ENCODE measurements at places on chromosomes 13 and 19.

DNA sequence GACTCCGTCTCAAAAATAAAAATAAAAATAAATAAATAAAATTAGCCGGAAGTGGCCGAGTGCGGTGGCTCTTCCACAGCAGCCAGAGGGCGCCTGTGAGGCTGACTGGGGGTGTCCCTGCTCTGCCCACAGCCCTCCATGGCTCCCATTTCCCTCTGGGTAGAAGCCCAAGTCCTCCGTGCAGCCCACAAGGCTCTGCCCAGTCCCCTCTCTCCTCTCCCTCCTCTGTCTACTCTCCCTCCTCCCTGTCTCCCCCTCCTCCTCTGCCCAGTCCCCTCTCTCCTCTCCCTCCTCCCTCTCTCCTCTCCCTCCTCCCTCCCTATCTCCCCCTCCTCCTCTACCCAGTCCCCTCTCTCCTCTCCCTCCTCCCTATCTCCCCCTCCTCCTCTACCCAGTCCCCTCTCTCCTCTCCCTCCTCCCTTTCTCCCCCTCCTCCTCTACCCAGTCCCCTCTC lies 20.4 kb downstream of the MISP start:
- DNase-seq = peak; percentile 64

DNA sequence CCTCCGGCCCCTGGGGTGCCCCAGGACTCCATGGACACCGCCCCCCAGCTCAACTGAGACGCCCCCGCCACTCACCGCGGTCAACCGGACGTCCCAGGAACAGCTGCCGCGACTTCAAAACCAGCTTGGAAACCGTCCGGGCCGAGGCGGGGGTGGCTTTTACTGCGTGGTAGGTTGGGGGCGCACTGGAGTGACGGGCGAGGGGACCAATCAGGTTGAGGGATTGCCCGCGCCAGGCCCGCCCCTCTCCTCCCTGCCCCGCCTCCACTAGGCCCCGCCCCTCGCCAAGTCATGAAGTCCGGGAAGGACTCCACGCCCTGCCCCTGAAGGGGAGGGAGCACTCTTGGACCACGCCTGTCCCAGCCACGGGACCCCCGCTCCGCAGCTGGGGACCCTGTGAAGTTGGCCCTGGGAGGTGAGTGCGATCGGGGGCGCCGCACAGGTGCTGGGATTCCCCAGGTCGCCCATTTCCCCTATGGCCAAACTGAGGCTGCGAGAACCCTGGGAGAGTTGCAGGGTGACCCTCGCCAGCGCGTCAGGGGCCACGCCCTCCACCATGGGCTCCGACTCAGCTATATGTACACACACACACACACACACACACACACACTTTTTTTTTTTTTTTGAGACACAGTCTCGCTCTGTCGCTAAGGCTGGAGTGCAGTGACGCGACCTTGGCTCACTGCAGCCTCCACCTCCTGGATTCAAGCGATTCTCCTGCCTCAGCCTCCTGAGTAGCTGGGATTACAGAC lies at the start of gene PLIN3:
Gene PLIN3 (minus strand): TSS at position 134 of the 752 bp plus-strand sequence. CDS start 6,273 bp downstream, outside the sequence.
- peak; percentile 95 for DNase-seq

- DNase-seq = no peak
Measured at GRCh38 chr19:11145536-11145924, 10.1 kb downstream of the SPC24 start.

- peak; percentile 39 for DNase-seq
Measured at GRCh38 chr13:30300596-30300995, 6.8 kb downstream of the KATNAL1 start.

- DNase-seq = no peak
Measured at GRCh38 chr19:17877696-17878095, 6.0 kb downstream of the SLC5A5 start.

GRCh38 chr13:41648314-41648935 lies 191.1 kb downstream of the RGCC start:
- peak; percentile 13 for DNase-seq

GRCh38 chr13:30898070-30898469 lies 8.0 kb upstream of the MEDAG start:
- no peak for DNase-seq

- peak; percentile 82 for DNase-seq
Measured at GRCh38 chr19:36973021-36973843, 57.1 kb downstream of the ZNF568 start.

- DNase-seq = no peak
Measured at GRCh38 chr13:109644069-109644750, 142.2 kb downstream of the IRS2 start.

DNA sequence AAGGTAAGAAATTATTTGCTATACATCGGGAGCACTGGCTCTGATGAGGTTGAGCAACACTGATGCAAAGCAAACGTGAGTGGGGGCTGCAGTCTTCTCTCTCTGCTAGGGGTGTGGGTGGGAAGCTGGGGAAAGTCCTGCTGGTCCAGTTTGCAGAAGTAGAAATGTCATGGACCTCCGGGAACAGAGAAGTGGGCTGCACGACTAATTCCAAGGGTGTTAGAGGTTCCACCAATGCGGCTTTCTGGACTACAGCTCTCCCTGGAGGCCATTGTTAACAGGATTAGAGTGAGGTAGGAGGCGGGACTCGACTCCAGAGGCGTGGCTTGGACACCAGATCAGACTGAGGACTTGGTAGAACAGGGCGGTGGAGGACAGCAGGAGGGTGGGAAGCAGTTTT lies 5.7 kb upstream of the FBXO27 start:
- peak; percentile 49 for DNase-seq

GRCh38 chr19:1066748-1067340 lies at the start of gene ARHGAP45:
ARHGAP45 (plus strand) TSS chr19:1067167; CDS start chr19:1067406, 239 bp downstream.
- DNase-seq = no peak

DNA sequence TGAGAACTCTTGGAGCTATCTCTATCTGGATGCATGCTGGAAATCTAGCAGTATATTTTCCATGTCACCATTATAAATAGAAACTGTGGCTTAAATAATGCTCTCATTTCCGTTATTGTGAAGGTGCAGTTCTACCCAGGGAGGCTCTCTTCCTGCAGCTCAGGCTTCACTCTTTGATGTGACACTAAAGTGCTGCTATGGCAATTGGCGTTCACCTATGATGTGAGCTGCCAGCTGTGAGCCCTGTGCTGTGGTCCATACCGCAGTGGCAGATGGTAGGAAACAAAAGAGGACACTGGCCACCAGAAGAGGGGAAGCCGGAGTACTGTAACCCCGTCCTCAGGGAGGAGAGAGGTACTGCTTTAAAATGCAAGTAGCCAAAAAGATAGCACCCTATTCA lies 40.6 kb upstream of the ZNF681 start:
- DNase-seq = no peak

GRCh38 chr13:40101708-40102359 lies 446.4 kb downstream of the COG6 start:
- DNase-seq = no peak

DNA sequence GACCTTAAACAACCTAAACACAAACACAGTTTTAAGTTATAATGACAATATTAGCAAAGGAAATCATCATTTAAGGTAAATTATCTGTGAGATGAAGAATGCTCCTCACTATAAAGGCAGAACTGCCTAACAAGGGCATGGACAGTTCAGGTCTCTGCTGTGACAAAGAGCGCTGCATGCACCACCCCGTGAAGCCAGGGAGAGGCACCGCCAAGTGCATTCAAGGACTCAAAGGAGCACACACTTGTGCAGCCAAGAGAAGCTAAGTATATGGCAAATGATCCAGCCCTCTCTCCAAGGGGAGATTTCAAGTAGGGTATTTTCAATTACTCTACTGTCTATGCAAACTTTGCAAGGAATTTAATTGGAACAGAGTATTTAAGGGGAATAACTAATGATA lies 126.0 kb downstream of the RAP2A start:
- no peak for DNase-seq

- DNase-seq = peak; percentile 67
Measured at GRCh38 chr19:17757125-17757524, 5.8 kb downstream of the FCHO1 start.

DNA sequence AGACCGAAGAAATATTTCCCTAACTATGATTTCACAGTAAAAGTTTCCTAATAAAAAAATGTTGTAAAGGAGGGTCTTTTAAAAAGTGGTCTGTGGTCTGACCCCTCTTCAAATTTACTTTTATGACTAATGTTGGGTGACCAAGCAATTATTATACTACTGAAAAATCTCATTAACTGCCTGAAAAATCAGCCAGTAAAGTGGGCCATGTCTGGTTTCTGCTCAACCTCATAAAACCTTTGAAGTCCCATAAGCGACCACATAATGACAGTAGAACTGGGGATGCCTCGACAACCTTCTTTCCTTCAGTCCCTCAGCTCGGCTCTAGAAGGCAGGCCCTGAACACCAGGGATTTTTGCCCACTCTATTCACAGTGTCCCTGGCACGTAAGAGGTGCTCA lies 434.3 kb downstream of the EFNB2 start:
- no peak for DNase-seq

GRCh38 chr19:16581145-16581970 lies 9.1 kb upstream of the SLC35E1 start:
- no peak for DNase-seq
